ENCODE measurements at places on chromosomes 12 and 14.

DNA sequence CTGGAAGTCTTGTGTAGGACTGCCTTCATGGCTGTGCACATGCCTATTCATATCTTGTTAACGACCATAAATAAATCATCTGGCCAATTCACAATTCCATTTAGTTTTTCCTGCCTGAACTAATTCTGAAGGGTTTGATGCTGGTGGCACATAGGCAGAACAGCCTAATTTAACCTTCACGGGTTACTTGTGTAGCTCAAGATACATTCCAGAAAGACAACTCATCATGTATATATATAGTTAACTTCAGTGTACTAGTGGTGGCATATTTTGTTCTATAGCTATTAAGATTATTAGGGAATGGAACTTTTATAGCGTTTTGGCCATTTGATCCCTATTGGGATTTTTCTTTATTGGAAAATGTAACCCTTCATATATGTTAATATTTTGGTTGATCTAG, 31.4 kb downstream of the CFAP54 start:
- DNase-seq: no peak

- DNase-seq: no peak
These were observed 240.3 kb downstream of the SLC15A4 start for GRCh38 chr12:128583453-128583852.

DNA sequence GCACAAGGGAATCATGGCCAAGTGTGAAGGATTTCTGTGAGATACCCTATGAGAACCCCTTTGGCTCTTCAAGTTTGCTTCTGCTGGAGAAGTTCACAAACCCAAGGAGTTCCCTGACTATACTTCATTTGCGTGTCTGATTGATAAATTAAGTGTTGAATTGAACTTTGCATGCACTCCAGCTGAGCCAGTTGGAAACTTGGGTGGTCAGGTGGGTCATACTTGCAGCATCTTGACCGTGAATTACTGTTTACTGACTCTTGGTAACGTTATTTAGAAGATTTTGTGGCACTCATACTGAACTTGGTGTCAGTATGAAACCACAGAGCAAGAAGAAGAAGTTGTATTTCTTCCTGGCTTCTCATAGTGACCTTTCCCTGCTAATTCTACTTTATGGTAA, 77.5 kb downstream of the TGFB3 start:
- DNase-seq: no peak

- DNase-seq: no peak
These were observed 61.6 kb upstream of the KTN1 start for GRCh38 chr14:55518391-55518790.

GRCh38 chr12:7065073-7065623, 4.6 kb downstream of the C1S start:
- DNase-seq: no peak

GRCh38 chr14:35202195-35202594, 79.8 kb downstream of the PRORP start:
- DNase-seq: no peak

DNA sequence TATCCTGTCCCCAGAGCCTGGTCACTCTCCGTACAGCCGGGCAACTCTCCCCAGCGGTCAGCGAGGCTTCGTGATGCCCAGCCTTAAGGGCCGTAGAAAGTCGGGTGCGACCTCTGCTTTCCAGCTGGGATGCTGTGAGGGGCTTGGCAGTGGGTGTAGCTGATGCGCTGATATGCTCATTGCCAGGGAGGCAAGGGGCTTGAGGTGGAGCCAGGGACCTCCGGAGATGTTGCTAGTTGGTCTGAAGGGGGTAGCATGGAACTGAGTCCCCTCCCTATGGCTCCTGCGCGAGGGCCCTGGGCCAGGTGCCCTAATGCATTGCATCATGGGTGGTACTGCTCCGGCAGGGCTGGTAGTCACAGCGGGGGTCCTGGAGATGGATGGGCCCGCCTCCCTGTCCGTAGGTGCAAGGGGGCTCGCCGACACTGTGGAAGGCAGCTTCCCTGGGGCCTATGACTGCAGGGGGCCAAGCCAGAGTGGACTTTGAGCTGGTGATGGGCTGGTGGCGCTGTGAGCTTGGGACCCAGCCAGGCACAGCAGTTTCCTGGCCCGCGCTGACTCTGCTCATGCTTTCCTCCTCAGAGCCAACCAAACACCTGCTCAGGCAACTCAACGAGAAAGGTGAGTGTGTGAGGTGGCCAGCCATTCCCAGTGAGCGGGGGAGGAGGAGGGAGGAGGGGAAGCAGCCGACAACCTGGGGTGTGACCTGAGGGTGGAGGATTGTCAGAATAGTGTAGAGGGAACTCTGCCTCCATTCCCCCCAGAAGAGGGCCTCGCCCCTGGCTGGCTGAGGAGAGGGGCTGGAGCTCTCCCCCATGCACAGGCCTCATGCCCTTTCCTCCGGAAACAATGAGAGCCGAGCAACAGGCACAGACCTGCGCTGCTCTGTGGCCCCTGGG, 32.3 kb downstream of the PLEKHG3 start:
- DNase-seq: no peak

DNA sequence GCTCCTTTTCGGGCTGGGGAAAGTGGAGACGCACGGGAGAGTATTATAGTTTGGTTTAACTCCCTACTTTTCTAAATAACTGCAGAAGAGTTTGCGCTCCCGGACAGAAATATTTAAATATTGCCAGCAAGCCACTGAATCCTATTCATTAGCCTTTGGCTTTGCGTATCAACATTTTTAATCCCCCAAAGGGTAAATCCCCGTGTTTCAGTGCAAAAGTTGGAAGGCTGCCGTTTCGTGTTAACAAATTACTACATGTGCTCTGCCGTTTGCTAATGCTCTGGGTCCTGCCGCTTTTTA, 372 bp upstream of the DPF3 start:
- DNase-seq: no peak

DNA sequence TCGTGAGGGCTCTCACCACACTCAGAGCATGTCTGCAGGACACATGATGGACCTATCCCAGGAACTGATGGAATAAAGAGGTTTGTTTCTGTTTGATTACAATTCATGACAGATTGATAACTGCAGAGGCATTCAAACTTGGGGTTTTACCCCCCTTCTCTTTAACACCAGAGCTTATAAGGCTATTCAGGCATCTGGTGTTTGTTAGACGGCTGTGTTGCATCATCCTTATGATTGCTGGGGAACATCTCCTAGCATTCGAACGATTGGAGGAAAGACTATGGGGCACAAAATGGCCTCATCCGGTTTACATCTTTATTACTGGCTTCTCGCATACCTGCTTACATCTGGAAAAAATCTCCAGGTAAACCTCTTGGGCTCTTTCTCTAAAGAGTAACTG, 191.8 kb downstream of the MSRB3 start:
- no peak for DNase-seq

DNA sequence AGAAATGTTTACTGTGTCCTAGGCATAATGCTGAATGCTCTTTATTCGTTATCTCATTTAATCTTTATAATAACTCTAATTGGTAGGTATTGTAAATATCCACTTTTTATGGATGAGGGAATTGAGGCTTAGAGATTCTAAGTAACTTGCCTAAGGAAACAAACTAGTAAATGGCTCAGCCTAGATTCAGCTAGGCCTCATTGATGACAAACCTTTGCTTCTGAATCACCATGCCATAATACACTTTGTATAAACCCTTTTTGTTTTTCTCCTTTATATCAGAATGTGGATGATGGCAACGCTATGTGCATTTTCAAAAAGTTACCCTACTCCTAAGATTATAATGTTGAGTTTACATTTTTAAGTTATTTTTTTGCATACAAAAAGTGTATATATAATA, 34.0 kb downstream of the MNAT1 start:
- DNase-seq: no peak

- DNase-seq: no peak
These were observed 123.3 kb downstream of the HECTD4 start for GRCh38 chr12:112258926-112259325.

DNA sequence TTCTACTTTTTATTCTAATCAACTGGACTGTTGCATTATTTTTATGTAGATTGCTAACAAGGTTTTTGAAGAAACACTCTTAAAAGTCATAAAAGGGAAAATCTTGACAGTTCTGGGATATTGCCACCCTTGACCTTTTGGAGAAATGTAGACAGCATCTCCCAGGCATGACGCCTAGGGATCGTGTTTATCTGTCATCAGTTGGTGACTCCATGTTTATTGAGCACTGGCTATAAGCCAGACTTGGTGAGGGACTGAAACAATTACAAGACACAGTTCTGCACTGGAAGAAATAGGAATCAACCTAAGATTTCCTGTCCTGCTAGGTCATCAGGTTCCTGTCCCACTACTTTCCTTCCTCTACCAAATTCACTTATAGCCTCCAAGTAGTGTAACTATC, 34.5 kb downstream of the HMGA2 start:
- DNase-seq: no peak

- DNase-seq: no peak
These were observed 5.1 kb downstream of the TBK1 start for GRCh38 chr12:64457032-64457431.

DNA sequence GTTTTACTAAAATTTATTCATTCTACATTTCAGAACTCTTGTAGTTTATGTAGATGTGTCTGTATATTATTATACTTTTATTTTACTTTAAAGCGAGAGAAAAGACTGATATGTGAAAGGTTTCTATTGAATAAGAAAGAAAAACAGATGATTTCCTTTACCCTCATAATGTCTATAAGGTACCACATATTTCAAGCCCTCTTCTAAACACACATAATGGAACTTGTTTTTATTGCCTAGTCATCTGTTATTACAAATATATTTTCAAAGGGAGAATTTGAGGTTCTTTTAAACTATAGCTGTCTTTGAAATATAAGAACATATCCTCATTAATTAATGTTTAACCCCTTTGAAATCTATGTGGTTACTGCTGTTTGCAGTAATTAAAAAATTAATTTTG, 34.5 kb downstream of the NAV3 start:
- DNase-seq: no peak

DNA sequence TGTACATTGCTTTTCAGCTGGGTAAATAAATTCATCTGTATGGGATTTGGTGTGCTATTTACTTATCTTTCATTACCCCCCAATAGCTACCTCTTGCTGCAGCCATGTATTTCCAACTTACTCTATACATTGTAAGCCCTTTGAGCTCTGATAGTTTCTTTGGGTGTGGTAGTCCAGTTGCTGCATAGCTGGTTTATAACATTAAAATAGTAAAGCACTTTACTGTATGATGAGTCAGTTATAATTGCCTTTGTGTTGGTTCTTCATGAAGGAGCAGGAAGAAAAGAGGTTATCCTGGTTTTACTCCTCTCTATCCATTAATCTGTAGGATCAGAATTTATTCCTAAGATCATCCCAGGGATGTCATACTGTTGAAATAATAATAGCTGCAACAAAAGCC, 15.7 kb downstream of the TBC1D30 start:
- DNase-seq: no peak
